ENCODE measurements at places on chromosomes 13 and 19. TPM values are rescaled to one million over a fixed set of nuclear protein-coding genes. Genes with fewer than 3 reads are reported as not detected.
A peak's percentile ranks its signal among the peaks of the same experiment; 100 is the strongest.

Gene FAM216B
- total RNA-seq: not detected

Gene HIF3A
- 27.4 TPM for total RNA-seq

Gene OR7A5
- not detected for total RNA-seq

Gene ATXN8OS
- total RNA-seq: not detected

Gene OR10H1
- total RNA-seq: not detected

Gene TMC4
- 1.6 TPM for total RNA-seq

Gene AMER2
- 0.03 TPM for total RNA-seq

Gene NUMBL
- 63.8 TPM for total RNA-seq

Gene FFAR1
- not detected for total RNA-seq

DNA sequence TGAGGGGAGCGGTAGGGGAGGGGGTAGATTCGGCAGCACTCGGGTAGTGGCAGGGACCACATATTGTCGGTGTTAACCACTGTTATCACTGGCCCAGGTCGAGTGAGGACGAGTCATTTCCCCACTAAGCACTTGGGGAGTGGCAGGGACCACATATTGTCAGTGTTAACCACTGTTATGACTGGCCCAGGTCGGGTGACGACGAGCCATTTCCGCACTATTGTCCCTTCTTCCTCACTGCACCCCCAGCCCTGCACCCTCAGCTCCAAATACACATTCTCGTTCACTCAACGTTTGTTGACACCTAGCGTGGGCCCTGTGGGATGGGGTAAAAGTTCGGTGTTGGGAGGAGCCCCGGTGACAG, 467 bp upstream of the CLN5 start:
- DNase-seq: no peak

DNA sequence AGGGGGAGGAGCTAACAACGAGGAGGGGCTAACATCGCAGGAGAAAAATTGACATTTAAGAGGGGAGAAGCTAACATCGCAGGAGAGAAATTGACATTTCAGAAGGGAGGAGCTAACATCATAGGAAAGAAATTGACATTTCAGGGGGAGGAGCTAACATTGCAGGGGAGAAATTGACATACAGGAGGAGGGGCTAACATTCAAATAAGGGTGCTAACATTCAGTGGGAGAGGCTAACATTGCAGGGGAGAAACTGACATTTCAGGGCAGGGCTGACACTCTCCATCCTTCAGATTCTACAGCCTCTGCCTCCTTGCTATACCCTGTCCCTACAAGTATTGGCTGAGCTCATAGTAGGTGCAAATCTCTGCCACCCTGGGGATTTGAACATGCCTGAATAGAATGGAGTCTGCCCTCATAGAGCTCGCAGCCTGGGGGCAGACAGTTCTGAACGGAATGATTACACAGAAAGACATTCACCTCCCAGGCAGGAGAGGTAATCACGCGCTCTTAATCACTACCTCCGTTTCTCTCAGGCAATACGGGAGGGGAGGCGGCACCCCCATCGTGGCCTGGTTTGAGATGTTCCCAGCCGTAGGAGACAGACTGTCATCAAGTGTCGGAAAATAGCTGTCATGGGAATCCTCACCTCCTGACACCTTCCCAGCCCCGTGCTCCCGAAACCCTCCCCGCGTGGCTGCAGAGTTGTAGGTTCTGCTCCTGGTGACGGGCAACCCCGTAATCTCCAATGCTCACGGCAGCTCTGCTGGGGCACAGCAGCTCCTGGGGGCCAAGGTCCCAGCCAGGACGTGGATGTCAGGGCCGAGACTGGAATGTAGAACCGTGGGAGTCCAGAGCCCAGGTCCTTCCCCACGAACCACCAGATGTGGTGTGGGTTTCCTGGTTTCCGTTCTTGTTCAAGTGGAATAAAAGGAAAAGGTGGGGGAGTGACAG, 9.5 kb downstream of the GPR32 start:
- DNase-seq: no peak

DNA sequence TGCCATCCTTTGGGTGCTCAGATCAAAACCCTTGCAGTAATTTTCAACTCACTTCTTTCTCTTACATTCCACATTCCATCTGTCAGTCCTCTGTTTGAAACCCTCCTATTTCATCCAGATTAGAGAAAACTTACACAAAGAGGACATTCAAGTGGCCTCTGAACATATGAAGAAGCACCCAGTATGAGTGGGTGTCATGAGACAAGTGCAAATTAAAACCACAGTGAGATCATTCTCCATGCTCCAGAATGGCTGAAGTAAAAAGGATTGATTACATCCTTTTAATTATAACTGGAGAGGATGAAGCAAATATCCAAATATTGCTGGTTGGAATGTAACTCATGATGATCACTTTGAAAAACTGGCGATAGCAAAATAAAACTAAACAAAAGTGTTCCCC, 96.5 kb downstream of the MIPEP start:
- no peak for DNase-seq

DNA sequence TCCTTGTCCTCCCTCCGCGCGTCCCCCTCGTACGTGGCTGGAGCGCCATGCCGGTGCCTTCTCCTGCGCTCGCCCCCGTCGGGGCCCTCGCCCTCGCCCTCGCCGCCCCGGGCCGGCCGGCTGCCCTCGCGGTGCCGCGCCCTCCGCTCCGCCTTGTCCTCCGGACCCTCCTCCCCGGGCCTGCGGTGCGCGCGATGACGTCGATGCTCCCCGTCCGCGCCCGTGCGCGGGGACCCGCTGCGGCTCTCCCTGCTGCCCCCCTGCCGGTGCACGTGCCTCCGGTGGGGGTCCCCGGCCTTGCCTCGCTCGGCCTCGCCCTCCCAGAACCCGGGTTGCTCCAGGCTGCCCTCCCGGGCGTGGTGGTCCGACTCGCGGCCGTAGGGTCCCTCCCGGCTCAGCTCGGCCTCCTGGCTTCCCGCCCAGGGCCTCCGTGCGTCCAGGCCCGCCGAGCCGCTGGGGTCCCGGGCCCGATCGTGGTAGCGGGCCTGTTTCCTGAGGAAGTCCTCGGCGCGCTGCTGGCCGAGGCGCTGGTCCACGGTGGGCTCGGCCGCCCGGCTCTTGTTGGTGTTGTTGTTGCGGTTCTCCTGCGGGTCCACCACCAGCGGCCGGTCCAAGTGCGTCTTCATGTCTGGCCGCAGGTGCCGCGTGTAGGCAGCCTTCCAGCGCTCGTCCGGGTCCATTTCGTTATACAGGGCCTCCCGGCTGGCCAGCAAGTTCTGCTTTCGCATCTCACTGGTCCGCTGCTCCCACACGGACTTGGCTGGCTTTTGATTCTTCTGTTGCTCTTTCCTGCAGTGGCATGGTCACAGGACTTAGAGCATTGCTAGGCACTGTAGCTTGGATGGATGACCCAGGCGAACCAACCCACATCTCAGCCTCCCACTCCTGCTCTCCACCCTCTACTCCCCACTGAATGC, 148.6 kb downstream of the IER2 start:
- DNase-seq: no peak

DNA sequence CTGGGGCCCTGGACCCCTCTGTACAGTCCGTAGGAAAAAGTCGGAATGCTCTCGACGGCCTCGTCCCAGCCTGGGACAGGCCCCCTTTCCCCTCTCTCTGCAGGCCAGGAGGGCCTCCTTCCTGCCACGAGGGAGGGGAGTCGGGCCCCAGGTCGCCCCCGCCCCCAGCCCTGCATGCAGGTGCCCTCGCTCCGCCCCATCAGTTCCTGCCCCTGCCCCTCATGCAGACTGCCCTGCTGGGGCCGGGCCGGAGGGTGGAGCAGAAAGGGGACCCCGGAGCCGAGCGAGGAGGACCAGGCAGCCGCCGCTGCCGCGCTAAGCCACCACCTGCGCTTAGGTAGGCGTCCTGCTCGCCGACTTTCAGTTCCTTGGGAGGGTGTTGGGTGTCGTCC, 7.3 kb downstream of the LYL1 start:
- DNase-seq: no peak

- DNase-seq: no peak
Observed at GRCh38 chr13:73955977-73956500, 178.2 kb downstream of the KLF12 start.

DNA sequence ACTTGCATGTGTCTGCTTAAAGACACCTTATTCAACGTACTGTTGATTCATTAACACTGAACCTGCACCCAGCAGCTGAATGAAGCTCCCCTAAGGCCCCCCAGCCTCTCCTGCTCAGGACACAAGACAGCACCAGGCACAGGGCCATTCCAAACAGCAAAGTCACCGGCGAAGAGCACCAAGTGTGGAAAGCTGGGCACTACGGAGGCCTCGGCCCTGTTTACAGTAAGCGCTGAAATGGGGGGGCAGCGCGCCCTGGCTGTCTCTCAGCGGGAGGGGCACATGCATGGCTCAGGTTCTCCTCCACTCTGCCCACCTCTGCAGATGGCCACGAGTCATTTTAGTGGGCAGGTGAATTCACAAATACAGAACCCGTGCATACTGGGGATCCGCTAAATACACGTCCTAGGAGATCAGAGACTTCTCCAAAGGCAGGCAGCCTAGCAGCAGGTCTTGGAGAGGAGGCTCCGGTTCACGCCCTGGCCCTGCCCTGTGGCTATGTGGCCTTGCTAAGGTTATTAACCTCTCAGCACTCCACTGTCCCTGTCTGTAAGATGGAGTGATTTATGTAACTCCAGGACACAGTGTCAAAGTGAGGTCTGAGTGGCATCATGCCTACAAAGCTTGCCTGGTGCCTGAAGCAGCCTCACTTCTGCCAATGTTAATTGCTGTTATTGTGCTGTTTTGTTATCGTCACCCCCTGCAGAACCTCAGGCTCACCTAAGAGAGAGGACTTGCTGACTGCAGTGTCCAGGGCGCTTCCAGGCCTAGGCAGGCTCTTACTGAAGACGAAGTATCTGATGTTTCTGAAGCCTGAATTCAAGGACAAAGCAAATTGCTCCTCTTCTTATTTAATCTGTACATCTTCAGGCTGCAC, 207.4 kb upstream of the SOX1 start:
- DNase-seq: no peak

DNA sequence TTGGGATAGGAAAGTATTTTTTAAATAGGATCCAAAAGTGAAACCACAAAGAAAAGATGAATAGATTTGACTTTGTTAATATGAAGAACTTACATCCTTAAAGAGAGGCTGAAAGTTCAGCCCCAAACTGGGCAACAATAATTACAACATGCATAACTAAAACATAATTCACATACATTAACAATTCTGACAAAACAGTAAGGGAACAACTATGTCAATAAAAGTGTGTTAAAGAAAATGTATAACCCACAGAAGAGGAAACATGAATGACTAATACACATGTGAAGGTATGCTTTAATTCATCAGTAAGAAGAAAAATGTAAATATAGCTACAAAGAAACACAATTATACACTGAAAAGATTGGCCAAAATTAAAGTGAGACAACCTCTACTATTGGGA, 1597.6 kb upstream of the MIR17HG start:
- no peak for DNase-seq

GRCh38 chr19:31232180-31232579, 117.1 kb downstream of the TSHZ3 start:
- no peak for DNase-seq

DNA sequence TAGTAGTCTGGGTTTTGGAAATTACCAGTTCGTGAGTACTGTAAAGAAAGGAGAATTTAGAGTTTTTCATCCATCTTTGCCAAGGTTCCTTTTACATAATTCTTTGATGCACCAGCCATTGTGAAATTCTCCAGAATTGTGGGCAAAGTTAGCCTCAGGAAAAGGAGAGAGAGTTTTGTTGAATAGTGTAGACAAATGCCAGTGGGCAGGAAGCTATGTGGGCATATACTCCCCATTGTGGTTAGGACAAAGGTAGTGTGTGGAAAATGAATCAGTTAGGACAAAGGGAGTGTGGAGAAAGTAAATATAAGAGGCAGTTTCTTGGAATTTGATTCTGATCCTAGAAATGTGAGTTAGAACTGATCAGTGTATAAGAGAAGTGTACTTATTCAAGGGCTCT, 67.9 kb downstream of the PCCA start:
- no peak for DNase-seq

GRCh38 chr19:10293637-10294367, 4.0 kb downstream of the ICAM5 start:
- DNase-seq: no peak

- DNase-seq: no peak
Observed at GRCh38 chr13:49329831-49330545, 82.3 kb downstream of the CDADC1 start.

- DNase-seq: no peak
Observed at GRCh38 chr19:2984215-2984528, 6.8 kb downstream of the TLE6 start.

DNA sequence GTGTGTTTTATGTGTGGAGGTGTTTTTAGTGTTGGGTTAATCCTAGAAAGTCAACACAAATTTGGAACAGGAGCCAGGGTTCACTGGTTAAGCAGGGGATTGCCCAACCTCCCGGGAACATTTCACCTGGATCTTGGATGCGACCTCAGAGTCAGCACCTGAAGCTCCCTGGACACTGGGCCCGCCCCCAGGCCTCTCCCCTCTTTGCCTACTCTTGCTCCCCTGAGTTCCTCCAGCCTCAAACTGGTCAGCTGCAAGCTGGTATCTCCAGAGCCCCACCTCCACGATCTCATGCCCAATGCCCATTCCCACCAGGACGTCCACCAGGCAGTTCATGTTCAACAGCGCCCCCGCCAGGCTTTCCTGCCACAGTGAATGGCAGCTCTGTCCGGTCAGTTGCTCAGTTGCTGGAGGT, 9.7 kb downstream of the HSD17B14 start:
- DNase-seq: no peak

DNA sequence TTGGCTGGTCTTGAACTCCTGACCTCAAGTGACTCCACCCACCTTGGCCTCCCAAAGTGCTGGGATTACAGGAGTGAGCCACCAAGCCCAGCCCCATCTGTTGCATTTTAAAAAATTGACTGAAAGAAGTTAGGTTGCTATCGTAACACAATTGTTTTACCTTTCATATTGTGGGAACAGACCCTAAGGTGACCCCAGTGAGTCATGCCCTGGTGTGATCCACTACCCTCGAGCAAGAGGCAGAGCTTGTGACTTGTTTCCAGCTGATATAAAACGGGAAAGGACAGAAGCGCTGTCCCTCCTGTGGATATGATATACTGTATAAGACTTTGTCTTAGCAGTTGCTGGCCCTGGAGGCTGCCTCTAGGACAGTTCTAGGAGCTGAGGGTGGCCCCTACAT, 308.6 kb downstream of the HS6ST3 start:
- no peak for DNase-seq

DNA sequence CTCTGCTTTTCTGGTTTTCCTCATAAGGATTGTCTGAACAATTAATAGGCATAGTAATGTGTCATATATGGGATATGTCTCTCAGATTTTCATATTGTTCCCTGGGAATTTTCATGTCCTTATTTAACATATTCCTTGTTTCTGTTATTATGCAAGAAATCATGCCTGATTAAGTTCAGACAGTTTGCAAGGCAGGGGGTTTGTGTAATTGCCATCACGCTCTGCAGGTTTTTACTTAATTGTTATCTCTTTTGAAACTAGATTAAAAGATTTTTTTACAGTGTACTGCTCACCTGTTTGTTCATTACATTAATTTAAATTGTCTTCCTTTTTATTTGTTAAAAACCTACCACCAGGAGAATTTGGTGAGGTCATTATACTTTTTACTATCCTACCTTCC, 1253.2 kb upstream of the PRR20A start:
- no peak for DNase-seq

GRCh38 chr13:66780814-66781213, 449.3 kb downstream of the PCDH9 start:
- no peak for DNase-seq

- peak; percentile 60 for DNase-seq
Observed at GRCh38 chr19:29579308-29579910, 26.7 kb upstream of the POP4 start.

GRCh38 chr19:5112681-5113575, 144.0 kb downstream of the KDM4B start:
- DNase-seq: no peak

Measured in mesenteric fat pad (tissue), 1 donor.